ENCODE measurements at places on chromosomes 5 and 9.

GRCh38 chr5:173094012-173094661 is 38.0 kb downstream of the CREBRF start:
- DNase-seq, result no peak

DNA sequence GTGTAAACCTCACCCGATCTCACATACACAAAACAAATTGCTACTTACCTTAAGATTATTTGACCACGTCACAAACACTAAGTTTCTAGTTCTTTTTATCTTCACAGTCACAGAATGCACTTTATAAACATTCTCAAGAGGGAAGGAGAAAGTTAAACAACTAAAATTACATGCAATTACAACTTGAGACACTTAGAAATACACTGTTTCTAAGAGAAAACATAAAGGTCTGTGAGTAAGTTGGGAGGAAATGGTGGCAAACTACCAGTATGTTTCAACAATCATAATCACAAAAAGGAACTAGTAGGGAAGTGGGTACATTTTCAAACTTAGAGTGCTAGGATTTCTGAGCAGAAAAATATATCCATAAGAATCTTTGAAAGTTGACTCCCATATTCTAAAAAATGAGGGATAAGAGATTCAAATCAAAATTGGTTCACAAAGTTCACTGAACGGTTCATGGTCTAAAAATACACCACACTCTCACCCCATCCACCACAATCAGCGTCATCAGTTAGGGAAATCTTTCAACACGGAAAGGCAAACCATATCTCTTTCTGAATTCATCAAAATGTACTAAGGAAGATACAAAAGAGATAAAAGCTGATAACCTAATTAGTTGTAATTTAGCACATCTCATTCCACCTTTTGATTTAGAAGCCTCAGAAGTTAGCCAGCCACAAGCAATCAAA is 182.6 kb downstream of the BNC2 start:
- DNase-seq, result no peak

GRCh38 chr9:101408374-101409078 is 9.9 kb downstream of the ZNF189 start:
- DNase-seq, result no peak

GRCh38 chr9:114602620-114603019 is 8.5 kb upstream of the TMEM268 start:
- no peak for DNase-seq

DNA sequence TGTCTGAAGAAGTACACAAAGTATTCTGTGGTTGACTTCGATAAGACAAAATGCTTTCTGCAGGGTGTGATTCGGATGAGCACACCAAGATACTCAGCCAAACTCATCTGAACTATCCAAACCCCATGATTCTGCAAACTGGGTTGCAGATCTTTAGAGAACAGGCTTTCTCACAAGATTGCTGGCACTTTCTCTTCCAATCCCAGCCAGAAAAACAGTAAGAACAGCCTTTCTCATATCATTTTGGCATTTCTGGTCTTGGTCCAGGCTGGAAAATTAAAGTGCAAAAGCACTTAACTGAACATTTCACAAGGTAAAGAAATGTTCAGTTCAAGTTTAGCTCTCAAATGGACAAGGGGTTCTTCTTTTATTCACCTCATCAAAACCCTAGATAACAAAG is 269.1 kb downstream of the NR2F1-AS1 start:
- DNase-seq, result no peak

DNA sequence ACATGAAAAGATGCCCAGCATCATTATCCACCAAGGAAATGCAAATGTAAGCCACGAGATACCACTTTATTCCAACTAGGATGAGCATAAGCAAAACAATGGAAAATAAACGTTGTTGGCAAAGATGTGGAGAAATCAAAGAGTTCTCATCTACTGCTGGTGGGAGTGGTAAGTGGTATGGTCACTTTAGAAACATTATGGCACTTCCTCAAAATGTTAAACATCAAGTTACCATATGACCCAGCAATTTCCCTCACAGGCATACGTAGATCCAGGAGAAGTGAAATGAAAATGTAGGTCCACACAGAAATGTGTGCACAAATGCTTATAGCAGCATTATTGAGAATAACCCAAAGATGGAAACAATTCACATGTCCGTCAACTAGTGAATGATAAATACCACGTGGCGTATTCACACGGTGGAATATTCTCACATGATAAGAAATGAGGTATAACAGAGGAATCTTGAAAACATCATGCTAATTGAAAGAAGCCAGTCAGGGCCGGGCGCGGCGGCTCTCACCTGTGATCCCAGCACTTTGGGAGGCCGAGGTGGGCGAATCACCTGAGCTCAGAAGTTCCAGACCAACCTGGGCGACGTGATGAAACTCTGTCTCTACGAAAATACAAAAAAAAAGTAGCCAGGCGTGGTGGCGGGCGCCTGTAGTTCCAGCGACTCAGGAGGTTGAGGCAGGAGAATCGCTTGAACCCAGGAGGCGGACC is 16.4 kb upstream of the FLT4 start:
- DNase-seq, result no peak

DNA sequence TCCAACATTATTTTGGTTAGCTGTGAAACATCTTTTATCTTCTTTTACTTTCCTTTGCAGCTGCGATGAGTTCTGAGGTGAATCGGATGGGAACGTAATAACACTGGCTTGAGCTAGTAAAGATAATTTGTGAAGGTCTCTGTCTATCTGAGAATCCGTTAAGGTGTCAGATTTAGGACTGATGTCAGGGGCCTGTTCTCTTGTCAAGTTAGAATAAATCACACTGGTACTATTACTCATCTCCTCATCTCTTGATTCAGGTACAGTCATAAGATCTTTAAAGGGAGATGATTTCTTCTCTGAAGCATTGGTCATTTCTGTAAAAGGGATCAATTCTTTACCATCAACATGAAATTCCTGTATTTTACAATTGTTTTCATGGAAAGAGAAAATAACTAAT is 26.2 kb downstream of the SETX start:
- no peak for DNase-seq

GRCh38 chr9:122036988-122037387 is 56.1 kb downstream of the TTLL11 start:
- DNase-seq, result no peak

DNA sequence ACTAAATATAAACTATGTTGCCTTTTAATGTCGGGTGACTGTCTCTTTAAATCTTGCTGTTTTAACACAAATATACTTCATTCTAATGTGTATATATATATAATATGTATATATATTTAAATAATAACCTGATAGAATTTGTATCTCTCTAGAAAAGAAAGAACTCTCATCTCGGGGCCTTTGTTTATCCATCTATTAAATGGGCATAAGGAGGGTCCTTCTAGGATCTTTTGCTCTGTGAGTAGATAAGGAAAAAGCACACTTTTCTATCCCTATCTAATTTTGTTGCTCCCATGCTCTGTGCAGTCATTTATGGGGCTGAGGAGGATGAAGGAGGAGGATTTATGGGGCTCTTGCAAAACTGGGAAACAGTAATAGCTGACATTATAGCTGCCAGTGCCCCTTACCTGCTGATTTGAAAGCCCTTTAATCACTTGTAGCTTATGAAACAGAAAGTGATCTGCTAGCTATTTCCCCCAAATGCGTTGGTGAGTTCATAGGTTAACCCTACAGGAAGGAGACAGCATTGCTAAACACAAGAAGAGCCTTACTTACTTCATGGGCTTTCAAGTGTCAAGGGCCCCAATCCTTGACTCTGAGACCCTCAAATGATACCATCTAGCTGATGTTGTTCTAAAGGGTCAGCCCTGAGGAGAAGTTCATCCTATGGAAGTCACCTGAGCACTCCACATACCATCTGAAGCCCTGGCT is 5.8 kb upstream of the PPARGC1B start:
- no peak for DNase-seq

DNA sequence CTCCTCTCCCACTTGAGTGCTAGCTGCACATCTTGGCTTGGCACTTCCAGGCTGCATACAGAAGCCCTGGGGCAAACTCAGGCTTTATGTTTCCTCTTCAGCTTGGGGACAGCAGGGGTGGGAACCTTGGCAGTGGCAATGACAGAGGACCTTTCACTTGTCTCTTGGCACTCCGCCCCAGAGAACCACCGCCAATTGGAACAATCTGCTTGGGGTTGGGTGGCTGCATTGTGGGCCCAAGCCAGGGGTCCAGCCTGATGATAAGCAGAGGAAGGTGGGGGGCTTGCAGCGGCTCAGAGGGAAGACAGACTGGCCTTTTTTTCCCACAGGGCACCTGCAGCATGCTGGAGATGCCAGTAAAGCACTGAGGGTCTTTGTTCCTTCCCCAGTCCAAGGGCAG is 179.0 kb upstream of the NMUR2 start:
- DNase-seq, result no peak

DNA sequence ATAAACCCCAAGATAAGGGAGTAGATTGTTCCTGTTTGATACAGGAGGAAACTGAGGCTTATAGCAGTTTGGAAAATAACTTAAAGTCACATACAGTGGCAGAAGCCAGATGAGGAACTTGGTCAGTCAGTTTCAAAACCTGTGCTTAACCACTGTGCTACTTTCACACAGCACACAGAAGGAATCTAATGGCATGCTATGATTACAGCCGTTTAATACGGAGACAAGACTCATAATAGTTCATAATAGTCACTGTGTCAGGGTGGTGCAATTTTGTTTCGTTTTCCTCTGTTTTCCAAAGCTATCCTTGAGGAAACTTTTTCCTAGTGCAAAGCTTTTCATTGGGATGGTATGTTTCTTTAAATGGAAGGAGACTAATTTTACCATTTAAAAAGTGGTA is 112.3 kb downstream of the GCNT1 start:
- no peak for DNase-seq

- DNase-seq, result no peak
These were observed 15.8 kb upstream of the TRAF1 start for GRCh38 chr9:120942186-120943001.

GRCh38 chr5:1038417-1039209 is 30.0 kb downstream of the NKD2 start:
- DNase-seq, result no peak

GRCh38 chr5:141475625-141476131 is at the start of gene PCDHGC3:
PCDHGC3 (plus strand) TSS chr5:141475966; CDS start chr5:141476117, 151 bp downstream.
- no peak for DNase-seq

GRCh38 chr5:81068063-81068462 is 107.9 kb downstream of the RASGRF2 start:
- DNase-seq, result no peak

- DNase-seq, result no peak
These were observed 172.7 kb downstream of the KIAA0825 start for GRCh38 chr5:94445726-94446125.

- no peak for DNase-seq
These were observed 1096.3 kb upstream of the DMAC1 start for GRCh38 chr9:8895861-8896224.

- no peak for DNase-seq
These were observed 241.9 kb downstream of the SAXO1 start for GRCh38 chr9:18791074-18791473.
